ENCODE measurements at places on chromosomes 16 and 17.

- H3K36me3 ChIP-seq, result peaks cover 87% of the 10 kb centered on the region
- H3K4me1 ChIP-seq, result no peaks in the 10 kb centered on the region
- DNase-seq, result no peak
- H3K27ac ChIP-seq, result no peak overlapping the region
Measured at GRCh38 chr17:68533887-68534694, 21.9 kb downstream of the PRKAR1A start.

GRCh38 chr17:20085283-20085845 is 76.2 kb downstream of the SPECC1 start:
- no peak for DNase-seq
- no peaks in the 10 kb centered on the region for H3K36me3 ChIP-seq
- H3K4me3 ChIP-seq, result no peak overlapping the region
- no peaks in the 10 kb centered on the region for H3K4me1 ChIP-seq
- no peak overlapping the region for H3K27ac ChIP-seq

DNA sequence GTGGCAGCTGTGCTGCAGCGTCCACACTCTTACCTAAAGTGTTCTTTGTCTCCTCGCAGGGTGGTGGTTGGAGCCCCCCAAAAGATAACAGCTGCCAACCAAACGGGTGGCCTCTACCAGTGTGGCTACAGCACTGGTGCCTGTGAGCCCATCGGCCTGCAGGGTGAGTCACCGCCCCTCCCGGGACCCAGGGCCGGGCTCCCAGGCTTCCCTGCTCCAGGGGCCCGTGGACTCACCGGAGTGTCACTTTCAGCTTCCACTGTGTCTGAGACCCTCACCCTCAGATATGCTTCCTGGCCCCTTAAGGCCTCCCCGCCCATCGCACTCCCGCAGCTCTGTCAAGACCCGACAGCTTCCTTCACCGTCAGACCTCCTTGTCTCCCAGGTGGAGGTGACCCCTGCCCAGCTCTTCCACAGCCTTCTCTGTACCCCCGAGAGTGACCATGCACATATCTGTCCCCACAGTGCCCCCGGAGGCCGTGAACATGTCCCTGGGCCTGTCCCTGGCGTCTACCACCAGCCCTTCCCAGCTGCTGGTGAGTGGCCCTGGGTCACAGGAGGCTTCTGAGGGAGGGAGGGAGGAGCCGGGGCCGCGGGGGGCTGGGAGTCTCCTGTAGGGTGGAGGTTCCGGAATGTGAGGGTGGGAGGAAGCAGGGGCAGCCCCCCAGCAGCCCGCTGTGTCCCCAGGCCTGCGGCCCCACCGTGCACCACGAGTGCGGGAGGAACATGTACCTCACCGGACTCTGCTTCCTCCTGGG is 1.8 kb downstream of the ITGAX start:
- H3K36me3 ChIP-seq, result no peaks in the 10 kb centered on the region
- H3K27ac ChIP-seq, result no peak overlapping the region
- peaks cover 16% of the 10 kb centered on the region for H3K27me3 ChIP-seq
- no peak for DNase-seq
- peaks cover 8% of the 10 kb centered on the region for H3K4me1 ChIP-seq

DNA sequence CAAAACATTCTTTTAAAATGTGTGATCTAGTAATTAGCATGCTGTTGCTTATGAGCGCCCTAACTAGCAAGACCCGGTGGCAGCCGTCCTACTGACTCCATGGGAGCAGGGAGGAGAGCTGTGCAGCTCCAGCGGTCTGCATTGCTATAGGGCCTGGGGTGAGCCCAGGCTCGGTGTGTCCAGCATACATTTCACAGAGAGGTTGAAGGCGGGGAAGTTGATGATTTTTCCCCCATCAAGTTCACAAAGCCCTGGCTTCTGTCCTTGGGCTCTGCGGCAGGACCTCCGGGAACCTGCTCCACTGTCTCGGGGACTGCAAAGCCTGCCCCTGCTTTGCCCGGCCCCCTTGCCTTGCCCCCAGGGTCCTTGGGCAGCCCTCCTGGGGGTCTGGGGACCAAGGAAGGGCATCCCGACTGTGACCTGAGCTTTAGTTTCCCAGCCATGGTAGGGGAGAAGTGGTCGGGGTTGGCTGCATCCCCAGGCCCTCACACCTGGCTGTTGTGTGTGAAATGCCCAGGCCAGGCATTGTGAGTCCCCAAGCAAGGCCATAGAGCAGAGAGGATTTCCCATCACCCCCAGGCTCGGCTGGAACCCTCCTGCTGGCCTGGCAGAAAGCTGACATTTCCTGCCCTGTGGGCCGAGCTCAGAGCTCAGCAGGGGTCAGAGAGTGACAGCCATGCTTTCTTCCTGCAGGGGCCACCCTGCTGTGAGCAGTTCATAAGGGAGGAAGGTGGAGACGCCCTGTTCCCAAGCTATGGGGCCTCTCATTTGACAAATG is 24.8 kb downstream of the KCNJ12 start:
- no peaks in the 10 kb centered on the region for H3K27me3 ChIP-seq
- no peaks in the 10 kb centered on the region for H3K36me3 ChIP-seq
- no peak for DNase-seq
- H3K4me1 ChIP-seq, result peaks cover 13% of the 10 kb centered on the region
- H3K27ac ChIP-seq, result no peak overlapping the region

- no peak for DNase-seq
- H3K27me3 ChIP-seq, result no peaks in the 10 kb centered on the region
- peaks cover 23% of the 10 kb centered on the region for H3K36me3 ChIP-seq
- no peak overlapping the region for H3K27ac ChIP-seq
- H3K4me1 ChIP-seq, result peaks cover 10% of the 10 kb centered on the region
Measured at GRCh38 chr17:80559825-80560251, 15.2 kb downstream of the RPTOR start.

DNA sequence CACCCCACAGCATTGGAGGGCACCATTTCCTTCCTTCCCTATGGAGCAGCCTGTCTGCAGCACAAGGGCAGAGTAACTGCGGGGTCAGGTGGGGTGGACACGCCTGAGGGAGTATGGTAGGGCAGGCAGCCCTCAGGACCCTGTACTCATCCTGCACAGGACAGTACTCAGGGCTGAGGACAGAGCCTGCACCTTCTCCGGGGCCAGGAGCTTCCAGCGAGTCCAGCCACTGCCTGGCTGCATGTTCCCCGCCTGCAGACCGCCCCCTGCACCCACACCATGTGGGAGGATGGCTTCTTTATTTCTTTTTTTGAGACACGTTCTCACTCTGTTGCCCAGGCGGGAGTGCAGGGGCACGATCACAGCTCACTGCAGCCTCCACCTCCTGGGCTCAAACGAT is 47.6 kb upstream of the CDC42EP4 start:
- peaks cover 20% of the 10 kb centered on the region for H3K4me1 ChIP-seq
- H3K4me3 ChIP-seq, result no peak overlapping the region
- no peak overlapping the region for H3K27ac ChIP-seq
- no peak for DNase-seq

GRCh38 chr17:37570527-37571093 is 38.6 kb downstream of the SYNRG start:
- H3K4me1 ChIP-seq, result peaks cover 10% of the 10 kb centered on the region
- no peaks in the 10 kb centered on the region for H3K27me3 ChIP-seq
- peaks cover 71% of the 10 kb centered on the region for H3K36me3 ChIP-seq
- peak overlapping the region; percentile 42 for H3K27ac ChIP-seq

GRCh38 chr17:378068-378467 is 25.5 kb upstream of the RPH3AL start:
- peaks cover 9% of the 10 kb centered on the region for H3K4me1 ChIP-seq
- no peak overlapping the region for H3K27ac ChIP-seq
- H3K4me3 ChIP-seq, result no peak overlapping the region

DNA sequence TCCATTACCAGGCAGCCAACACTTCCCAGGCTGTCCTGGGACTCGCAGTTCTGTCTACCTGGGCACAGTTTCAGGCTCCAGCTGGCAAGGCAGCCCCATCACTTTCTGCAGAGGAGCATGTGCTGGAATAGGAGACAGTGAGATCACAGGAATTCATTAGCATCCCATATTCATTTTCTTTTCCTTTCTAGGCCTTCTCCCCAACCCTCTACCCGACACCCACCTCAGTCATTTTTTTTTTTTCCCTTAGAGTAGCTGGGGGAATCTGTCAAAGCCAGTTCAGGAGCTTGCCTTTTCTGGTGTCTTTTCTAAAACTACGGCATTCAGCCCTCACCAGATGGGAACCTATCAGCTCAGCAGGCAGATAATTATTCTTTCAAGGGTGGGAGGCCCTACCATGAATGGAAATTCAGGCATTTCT is 42.4 kb upstream of the FBXO47 start:
- no peaks in the 10 kb centered on the region for H3K27me3 ChIP-seq
- no peak for DNase-seq
- H3K36me3 ChIP-seq, result peaks cover 6% of the 10 kb centered on the region
- H3K27ac ChIP-seq, result no peak overlapping the region
- H3K4me3 ChIP-seq, result no peak overlapping the region

DNA sequence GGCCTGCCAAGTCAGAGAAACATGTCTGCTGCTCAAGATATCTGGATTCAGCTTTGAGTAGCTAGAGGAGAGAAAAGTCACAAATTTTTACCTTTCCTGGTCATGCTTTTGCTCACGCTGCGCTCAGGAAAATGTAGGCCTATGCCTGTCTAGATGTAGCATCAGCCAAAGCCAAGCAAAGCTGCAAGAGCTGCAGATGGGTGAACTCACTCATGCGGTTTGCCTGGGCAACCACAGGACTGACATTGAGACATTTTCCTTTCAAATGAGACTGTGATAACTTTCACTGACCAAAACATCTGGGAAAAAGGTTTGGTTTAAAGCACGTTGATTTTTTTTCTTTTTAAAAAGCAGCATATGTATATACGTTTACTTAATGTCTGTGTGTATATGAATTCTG is 34.0 kb upstream of the NAGLU start:
- H3K4me1 ChIP-seq, result no peaks in the 10 kb centered on the region
- no peak overlapping the region for H3K4me3 ChIP-seq
- no peak overlapping the region for H3K27ac ChIP-seq
- peaks cover 78% of the 10 kb centered on the region for H3K36me3 ChIP-seq

GRCh38 chr16:57031156-57031555 is 41.8 kb downstream of the NLRC5 start:
- H3K36me3 ChIP-seq, result no peaks in the 10 kb centered on the region
- DNase-seq, result no peak
- peaks cover 6% of the 10 kb centered on the region for H3K4me1 ChIP-seq
- H3K27me3 ChIP-seq, result no peaks in the 10 kb centered on the region

GRCh38 chr16:22318690-22319358 is 21.6 kb downstream of the POLR3E start:
- no peaks in the 10 kb centered on the region for H3K4me1 ChIP-seq
- no peaks in the 10 kb centered on the region for H3K27me3 ChIP-seq
- DNase-seq, result peak; percentile 47
- no peak overlapping the region for H3K27ac ChIP-seq
- H3K4me3 ChIP-seq, result no peak overlapping the region

- peaks cover 5% of the 10 kb centered on the region for H3K36me3 ChIP-seq
- no peak overlapping the region for H3K4me3 ChIP-seq
- peaks cover 68% of the 10 kb centered on the region for H3K27me3 ChIP-seq
- no peak for DNase-seq
Measured at GRCh38 chr17:77824102-77824779, 134.3 kb upstream of the TNRC6C start.

DNA sequence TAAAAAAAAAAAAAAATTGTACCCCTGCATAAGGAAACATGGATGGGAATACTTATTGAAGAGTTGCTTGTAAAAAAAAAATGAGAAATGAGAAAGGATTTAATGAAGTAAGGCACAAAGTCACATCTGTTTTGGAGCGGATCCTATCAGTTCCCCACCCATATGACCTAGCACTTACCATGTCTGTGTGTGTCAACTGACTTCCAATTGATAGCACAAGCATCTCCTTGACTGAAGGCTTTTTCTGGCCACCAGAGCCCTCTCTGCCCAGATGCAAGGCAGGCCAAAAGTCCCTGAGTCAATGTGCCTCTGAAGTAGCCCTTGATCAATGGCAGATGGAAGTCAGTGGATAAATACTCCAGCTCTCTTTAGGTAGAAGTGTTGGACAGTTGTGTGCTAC is 13.4 kb upstream of the NLK start:
- no peak for DNase-seq
- no peak overlapping the region for H3K4me3 ChIP-seq
- H3K27ac ChIP-seq, result no peak overlapping the region
- no peaks in the 10 kb centered on the region for H3K27me3 ChIP-seq

GRCh38 chr17:46832331-46832821 is 13.9 kb upstream of the WNT3 start:
- H3K27ac ChIP-seq, result no peak overlapping the region
- H3K4me3 ChIP-seq, result no peak overlapping the region
- no peak for DNase-seq
- H3K36me3 ChIP-seq, result no peaks in the 10 kb centered on the region

GRCh38 chr17:59684967-59685366 is 22.3 kb downstream of the PTRH2 start:
- no peak for DNase-seq
- H3K4me3 ChIP-seq, result no peak overlapping the region
- H3K36me3 ChIP-seq, result peaks cover 99% of the 10 kb centered on the region
- H3K27ac ChIP-seq, result no peak overlapping the region
- H3K4me1 ChIP-seq, result no peaks in the 10 kb centered on the region

GRCh38 chr17:79616801-79617200 is 6.0 kb upstream of the RBFOX3 start:
- H3K27me3 ChIP-seq, result peaks cover 88% of the 10 kb centered on the region
- no peak overlapping the region for H3K27ac ChIP-seq
- H3K36me3 ChIP-seq, result no peaks in the 10 kb centered on the region
- no peak overlapping the region for H3K4me3 ChIP-seq

DNA sequence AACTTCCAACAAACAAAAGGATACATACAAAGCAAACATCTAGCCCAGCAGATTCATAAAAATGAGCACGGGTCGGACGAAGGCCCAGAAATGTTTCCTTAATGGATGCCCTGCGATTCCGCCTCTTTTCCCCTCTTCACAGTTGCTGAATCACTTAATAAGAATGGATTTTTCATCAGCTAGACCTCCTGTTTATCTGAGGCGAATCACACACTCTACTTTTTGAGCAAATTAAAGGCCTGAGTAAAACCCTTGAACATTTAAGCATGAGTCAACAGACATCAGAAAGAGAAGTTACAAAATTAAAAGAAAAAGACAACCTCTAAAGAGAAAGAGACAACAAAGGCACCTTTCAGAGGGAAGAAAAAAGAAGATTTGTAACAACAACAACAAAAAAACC is 44.7 kb downstream of the HS3ST3A1 start:
- no peaks in the 10 kb centered on the region for H3K27me3 ChIP-seq
- peaks cover 7% of the 10 kb centered on the region for H3K36me3 ChIP-seq
- no peak overlapping the region for H3K4me3 ChIP-seq
- H3K27ac ChIP-seq, result peak overlapping the region; percentile 24
- DNase-seq, result no peak

DNA sequence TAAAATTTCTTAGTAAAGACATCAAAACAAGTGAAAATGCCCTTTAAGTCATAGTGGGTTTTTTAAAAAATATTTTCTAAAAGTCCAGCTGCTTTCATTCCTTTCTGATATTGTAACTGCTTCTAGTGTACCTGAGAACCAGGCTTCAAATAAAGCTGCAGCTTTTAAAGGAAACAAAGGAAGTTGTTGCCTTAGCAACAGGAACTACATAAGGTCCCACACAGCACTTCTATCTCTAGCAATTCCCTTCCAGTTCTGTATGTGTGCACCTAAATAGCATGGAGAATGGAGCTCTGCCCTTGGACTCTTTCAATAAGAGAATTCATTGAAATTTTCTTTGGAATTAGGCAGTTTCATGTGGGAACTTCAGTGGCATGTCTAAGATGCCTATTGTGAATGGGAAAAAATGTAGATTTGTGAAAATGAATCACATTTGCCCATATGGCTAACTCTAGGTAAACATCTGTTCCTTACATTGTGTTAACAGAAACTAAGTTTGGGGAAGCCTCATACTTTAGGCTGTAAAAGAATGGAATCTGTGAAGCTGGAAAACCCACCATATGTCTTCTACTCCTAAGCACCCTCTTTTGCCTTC is 206.4 kb downstream of the KIF2B start:
- H3K27ac ChIP-seq, result no peak overlapping the region
- no peaks in the 10 kb centered on the region for H3K27me3 ChIP-seq
- H3K4me3 ChIP-seq, result no peak overlapping the region
- H3K4me1 ChIP-seq, result peaks cover 5% of the 10 kb centered on the region
- no peak for DNase-seq
- H3K36me3 ChIP-seq, result no peaks in the 10 kb centered on the region
